Effector memory CD4-positive, alpha-beta T cell (primary cell): ENCODE measurements at places on chromosomes 12 and 14.

DNA sequence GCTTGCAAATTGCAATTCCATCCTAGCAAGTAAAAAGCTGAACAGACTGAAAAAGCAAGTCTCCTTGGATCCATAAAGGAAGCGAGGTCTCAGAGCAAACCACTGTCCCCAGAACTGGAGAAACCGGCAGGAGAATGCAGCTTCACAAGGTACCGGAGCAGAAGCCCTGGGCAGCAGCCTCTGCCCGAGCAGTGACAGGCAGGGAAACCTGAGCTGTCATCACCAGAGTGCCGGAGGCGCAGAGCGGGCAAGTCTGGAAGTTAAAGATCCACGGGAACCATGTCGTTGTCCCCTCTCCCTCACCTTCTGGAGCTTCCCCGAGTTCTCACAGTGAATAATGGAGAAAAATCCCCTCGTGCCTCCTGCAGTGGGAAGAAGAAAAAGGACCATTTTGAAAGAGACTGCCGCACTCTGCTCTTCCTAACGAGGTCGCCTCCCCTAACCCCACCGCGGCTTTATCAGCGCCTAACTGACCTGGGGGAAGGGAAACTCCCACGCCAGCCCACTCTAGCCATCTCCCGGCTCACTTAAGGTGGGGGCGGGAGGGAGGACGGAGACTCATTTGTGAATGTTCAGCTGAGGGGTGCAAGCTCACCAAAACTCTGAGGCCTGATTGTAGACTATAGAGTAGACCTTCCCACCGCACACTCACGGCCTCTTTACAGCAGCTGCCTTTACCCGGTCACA lies 27.8 kb downstream of the FBXL14 start:
- no peak for DNase-seq

DNA sequence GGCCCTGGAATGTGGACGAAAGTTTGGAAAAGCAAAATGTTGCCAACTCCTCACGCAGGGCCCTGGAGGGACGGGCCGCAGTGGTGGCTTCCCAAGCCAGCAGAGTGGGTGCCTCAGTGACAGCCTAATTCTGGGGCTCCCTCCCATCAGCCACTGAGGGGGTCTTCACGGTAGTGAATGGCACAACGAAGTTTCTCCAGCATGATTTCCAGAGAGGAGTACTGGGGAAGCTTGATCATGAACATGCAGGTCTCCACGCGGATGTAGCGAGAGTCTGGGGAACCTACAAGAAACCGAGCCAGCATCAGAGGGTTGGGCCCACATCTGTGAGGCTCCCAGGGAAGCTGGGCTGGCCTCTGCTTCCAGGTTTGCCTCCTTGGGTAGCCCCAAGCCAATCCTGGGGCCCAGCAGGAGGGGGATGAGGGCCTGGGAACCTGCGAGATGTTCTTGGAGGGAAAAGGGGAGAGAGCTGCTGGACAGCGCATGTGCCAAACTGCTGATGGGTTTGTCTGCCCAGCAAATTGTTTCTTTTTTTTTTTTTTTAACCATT lies 37.0 kb downstream of the TRAFD1 start:
- no peak for DNase-seq

- no peak for DNase-seq
These were observed 434.8 kb downstream of the CCER1 start for GRCh38 chr12:90520002-90520734.

- DNase-seq = no peak
These were observed 51.3 kb upstream of the RERGL start for GRCh38 chr12:18141048-18141982.

- DNase-seq = no peak
These were observed 49.9 kb upstream of the PTPRO start for GRCh38 chr12:15272376-15272775.

- no peak for DNase-seq
These were observed 17.7 kb upstream of the STXBP6 start for GRCh38 chr14:25067600-25067999.

DNA sequence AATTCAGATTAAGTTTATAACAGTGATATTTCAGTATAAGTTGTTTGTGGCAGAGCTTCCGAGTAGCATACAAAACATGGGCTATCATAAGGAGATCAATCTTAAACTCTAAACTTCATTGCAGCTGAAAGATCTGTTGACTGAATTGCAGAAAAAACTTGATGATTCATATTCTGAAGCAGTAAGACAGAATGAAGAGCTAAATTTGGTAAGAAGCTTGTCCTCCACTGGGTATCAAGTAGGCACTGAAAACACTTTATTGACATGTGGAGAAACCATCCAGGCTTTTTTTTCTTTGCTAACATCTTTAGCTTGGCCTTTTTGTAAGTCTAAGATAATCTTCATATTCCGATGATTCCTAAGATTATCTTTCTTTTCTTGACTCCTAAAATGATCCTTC lies 93.0 kb downstream of the KTN1 start:
- no peak for DNase-seq

DNA sequence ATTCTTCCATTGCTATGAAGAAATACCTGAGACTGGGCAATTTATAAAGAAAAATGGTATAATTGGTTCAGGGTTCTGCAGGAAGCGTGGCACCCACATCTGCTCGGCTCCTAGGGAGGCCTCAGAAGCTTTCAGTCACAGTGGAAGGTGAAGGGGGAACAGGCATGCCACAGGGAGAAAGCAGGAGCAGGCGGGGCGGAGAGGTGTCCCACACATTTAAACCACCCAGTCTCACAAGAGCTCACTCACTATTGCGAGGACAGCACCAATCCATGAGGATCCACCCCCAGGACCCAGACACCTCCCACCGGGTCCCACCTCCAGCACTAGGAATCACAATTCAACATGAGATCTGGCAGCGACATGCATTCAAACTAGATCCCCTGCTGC lies 56.0 kb upstream of the C14orf180 start:
- no peak for DNase-seq

DNA sequence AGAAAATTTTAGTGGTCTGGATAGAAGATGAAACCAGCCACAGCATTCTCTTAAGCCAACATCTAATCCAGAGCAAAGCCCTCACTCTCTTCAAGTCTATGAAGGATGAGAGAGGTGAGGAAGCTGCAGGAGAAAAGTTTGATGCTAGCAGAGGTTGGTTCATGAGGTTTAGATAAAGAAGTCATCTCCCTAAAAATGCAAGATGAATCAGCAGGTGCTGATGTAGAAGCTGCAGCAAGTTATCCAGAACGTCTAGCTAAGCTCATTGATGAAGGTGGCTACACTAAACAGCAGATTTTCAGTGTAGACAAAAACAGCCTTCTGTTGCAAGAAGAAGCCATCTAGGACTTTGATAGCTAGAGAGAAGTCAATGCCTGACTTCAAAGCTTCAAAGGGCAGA lies 48.5 kb downstream of the FBXO33 start:
- no peak for DNase-seq

GRCh38 chr12:81181691-81182090 lies 103.8 kb downstream of the ACSS3 start:
- no peak for DNase-seq

GRCh38 chr12:32252199-32253073 lies 145.8 kb downstream of the BICD1 start:
- DNase-seq = no peak

GRCh38 chr12:105279460-105280056 lies 43.6 kb upstream of the APPL2 start:
- DNase-seq = peak; percentile 16

DNA sequence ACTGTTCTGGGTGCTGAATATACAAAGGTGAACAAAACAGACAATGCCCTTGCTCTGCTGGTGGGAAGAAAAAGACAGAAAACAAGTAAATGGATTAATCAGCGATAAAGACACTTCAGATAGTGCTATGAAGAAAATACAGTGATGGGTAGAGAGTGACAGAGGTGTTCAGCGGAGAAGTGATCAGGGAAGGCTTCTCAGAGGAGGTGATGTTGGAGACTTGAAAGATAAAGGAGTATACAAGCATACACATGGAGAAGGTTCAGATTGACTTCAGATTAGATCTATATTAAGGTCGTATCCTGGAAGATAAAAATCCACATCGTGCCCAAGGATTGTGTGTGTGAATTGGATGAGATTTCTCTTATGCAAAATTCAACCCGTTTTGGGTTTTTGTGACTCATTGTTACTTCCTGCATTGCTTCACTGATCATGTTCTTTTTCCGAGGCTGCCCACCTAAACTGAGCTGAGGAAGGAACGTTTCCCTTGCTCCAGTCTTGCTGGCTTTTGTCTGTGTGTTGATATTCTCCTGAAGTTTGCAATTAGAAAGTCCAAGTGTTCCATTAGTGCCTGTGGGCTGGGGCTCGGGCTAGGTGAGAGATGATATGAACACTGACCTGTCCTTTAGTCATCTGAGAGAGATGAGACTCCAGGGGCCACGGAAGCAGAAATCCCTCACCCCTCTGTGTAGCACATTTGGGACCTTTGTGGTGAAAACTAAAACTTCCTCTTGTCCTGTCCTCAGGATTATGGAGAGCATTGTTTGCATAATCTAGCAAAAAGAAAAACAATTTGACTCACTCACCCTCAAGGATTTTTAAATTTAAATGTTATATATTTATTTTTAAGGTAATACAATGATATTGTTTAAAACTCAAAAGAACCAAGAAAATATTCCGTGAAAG lies 27.6 kb downstream of the PLXNC1 start:
- no peak for DNase-seq

GRCh38 chr14:89033756-89034155 lies 209.3 kb downstream of the TTC8 start:
- DNase-seq = no peak

- DNase-seq = no peak
These were observed 487.1 kb downstream of the NELL2 start for GRCh38 chr12:44389038-44389437.

DNA sequence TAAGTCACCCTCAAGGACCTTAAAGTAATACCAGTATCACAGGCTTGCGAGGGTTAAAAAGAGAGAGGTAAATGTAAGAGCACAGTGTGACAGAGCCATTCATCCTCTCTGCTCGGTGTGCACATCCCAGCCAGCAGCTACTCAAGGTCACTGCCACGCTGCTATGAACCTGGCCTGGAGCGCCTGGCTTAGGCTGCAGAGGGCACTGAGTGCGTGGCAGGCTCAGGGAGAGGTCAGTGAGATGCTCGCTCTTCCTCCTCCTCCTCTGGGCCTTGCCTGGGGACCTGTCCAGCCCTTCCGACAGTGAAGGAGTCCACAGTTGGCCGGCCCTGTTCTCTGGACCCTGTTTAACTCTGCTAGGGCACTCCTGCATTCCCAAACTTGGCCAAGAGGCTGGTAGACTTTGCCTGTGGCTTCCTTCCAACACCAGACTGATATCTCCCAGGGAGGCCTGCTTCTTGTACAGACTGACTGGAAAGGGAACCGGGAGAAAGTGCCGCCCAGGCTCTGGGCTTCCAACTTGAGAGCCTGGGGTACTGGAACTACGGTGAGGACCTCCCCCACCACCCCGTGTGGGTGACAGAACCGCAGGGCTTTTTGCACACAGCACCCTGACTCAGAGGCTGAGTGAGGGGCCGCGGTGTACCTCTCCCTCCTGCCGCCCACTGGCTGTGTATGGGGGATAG lies 62.6 kb upstream of the CORO1C start:
- no peak for DNase-seq

GRCh38 chr14:30389877-30390385 lies 169.0 kb upstream of the G2E3 start:
- no peak for DNase-seq

DNA sequence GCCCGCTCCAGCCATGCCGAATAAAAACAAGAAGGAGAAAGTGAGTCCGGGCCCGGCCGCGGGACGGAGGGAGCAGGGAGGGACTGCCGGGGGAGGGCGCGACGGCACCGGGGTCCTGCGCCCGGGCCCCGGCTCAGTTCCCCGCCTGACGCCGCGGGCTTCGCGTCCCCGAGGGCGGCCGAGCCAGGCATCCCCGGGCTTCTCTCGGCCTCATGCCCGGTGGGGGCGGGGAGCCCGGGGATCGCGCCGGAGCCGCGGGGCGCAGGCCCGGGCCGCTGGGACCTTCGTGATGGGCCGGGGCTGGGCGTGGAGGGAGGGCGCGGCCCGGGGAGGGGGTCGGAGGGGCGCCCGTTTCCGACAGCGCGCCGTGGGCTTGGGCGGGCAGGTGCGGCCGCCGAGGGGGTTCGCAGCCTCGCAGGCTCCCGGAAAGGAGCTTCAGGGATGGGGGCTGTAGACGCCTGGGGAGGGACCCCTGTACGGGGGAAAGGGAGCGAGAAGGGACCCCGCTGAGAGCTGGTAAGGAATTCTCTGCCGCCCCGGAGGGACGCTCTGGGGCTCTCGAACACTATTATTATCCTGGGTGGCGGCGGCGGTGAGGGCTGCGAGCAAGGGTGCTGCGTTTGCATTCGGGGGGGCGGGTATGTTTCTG lies 496 bp downstream of the PPP2R5C start:
- no peak for DNase-seq

GRCh38 chr14:45377166-45377565 lies 124.2 kb upstream of the MIS18BP1 start:
- DNase-seq = no peak

DNA sequence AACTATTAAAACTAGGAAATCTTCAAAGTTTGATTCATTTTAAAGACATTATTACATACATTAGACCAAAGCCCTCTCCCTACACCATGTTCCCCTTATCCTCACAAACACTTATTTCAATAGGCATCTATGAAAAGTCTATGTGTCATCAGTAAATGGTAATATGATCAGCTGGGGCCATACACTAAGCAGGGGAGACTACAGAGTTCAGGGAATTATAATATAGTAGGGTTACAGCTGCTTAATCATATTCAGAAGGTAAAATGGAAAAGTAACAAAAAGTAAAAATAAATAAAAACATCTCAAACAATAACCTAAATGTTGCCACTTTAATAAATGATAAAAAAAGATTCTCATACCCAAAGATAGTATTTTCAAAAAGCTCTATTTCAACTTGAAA lies 29.1 kb downstream of the PAWR start:
- no peak for DNase-seq

DNA sequence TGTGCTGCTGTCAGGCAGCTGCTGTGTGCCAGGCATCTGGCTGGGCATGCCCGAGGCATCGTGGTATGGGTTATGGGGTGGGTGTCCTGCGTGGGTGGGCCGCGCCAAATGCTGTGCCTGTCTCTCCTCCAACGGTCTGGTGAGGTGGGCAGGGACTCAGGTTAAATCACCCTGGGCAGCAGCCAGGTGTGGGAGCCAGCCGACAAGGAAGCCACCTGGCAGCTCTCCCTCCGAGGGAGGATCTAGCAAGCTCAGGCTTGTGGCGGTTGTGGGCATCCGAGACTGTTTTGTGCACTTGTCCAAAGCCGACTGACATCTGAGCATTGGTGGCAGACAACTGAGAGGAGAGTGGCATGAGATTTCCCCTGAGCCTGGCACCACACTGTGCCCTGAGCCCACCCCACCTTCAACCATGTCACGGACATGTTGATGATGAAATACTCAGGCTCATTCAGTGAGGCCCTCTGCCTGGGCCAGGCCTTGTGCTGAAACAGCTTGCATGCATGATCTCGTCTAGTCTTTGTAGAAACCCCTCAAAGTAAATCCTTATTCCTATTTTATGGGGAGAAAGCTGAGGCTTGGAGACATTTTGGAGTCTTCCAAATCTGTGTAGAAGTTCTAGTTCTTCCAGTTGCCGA lies 181.8 kb upstream of the MYL2 start:
- no peak for DNase-seq
